G401 (cell line): ENCODE measurements at places on chromosomes 4 and X.

GRCh38 chr4:3375688-3376087 is 66.1 kb upstream of the HGFAC start:
- DNase-seq = peak; percentile 21

DNA sequence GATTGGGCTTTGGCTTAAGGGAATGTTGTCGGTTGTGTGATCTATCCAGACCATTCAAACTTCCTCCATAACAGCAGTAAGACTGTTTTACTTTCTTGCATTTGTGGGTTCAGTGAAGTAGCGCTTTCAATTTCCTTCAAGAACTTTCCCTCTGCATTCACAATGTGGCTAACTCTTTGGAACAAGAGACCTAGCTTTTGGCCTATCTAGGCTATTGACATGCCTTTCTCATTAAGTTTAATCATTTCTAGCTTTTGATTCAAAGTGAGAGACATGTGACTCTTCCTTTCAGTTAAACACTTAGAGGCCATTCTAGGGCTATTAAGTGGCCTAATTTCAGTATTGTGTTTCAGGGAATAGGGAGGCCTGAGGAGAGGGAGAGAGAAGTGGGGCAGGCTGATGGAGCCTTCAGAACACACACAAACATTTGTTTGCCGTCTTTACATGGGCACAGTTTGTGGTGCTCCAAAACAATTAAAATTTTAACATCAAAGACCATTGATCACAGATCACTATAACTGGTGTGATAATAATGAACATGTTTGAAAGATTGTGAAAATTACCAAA is 34.1 kb downstream of the ADH5 start:
- DNase-seq = no peak

DNA sequence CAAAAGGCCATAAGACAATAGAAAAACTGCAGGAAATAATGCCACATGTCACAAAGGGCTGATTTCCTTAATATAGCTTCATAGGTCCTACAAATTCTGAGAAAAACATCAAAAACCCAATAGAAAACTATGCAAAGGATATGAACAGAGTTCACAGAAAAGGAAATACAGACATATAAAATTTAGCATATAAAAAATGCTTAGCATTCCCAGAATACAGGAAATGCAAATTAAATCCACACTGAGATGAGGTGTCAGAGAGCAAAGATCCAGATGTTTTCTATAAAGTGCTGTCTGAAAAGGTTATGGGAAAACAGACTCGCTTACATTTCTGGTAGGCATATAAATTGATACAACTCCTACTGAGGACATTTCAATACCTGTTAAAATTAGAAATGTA is 33.8 kb downstream of the TXK start:
- no peak for DNase-seq

- no peak for DNase-seq
Observed at GRCh38 chr4:75530556-75531322, 16.5 kb downstream of the THAP6 start.

GRCh38 chr4:156764145-156764544 is 207.5 kb downstream of the PDGFC start:
- DNase-seq = no peak

DNA sequence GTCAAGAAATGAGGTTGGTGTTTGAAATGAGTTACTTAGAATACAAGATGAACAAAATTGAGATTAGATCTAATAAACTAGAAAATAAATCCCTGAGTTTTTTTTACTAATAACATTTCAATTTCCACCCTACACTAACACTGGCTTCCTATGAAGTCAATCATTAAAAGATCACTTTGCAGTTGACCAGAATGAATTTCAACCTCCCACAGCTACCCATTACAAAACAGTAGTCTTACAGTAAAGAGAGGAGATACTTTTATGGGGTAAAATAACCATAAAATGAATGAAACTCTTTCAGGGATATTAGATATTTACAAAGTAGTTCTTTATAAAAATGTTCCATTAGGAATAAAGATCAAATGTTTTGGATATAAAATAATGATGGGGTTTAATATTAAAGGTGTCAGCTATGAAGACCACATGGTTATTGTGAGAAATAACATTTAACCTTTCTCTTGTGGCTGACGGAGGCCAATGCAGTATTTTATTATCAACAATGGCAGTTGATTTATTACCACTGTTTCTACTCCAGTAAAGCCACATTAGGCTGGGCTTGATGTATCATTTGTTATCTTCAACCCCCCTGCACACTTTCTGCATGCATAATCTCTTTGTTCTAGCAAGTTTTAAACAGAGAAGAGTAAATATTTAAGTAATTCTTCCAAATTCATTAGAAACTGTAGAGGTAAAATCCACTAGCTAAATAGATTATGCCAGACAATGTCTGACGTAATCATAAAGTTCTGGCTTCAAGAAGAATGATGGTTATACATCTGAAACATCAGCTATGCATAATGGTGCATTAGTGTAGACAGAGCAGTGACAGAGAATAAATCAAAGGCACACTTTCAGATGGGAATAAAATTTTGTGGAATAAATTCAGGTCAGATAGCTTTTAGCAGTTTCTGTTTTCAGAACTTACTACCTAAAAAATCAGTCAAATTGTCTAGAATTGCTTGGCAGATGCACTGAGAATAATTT is 516.6 kb downstream of the PCDH18 start:
- DNase-seq = no peak

DNA sequence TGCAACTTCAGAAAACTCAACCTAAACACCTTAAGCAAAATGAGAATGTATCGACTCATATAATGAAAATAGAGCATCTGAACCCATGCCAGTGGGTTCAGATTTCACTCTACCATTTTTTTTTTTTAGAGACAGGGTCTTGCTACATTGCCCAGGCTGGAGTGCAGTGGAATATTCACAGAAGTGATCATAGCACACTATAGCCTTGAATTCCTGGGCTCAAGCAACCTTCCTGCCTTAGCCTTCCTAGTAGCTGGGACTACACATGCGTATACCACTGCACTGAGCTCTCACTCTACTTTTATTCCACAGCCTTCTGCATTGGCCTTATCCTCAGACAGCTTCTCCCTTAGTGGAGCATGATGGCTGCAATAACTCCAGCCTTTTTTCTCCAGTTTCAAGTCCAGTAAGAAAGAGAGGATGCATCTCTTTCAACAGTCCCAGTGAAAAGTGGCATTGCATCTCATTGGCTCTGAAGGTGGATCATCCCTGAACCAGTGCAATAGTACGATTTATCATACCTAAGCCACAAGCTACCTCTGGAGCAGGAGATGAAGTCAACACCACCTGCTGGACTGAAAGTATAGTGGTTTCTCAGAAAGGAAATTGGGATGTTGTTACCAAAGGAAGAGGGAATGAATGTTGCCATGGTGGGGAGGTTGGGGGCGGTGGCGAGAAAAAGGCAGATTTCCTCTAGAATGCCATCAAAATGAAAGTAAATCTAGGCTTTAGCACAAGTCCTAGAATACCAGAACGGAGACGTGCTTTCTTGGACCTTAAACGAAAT is 2.0 kb upstream of the SOD3 start:
- no peak for DNase-seq

- DNase-seq = no peak
Observed at GRCh38 chr4:167210166-167210565, 24.1 kb downstream of the SPOCK3 start.

DNA sequence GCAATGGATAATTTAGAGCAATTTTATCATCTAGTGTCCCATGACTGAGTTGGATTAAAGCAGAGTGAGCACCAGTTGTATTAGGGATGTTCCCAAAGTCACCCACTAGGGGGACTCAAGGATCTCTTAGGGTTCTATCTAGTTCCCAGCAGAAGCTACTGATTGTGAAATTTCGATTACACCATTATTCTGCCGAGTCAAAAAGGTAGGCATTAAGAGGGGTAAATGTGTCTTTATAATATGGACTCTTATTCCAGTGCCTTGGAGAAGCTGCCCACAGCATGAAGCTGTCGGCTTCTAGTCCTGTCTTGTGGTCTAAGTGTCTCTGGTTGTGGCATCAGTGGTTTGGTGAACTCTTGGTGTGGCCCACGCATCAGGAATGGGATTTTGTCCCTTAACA is 53.3 kb downstream of the RGS12 start:
- DNase-seq = peak; percentile 85

GRCh38 chr4:187302457-187303150 is 578.9 kb upstream of the FAT1 start:
- peak; percentile 10 for DNase-seq
